ENCODE measurements at places on chromosomes 7 and 10. TPM values are rescaled to one million over a fixed set of nuclear protein-coding genes. Genes with fewer than 3 reads are reported as not detected.

GRCh38 chr10:69612760-69613159, 17.3 kb upstream of the FAM241B start:
- DNase-seq, result no peak

GRCh38 chr10:77926566-77927401, at the start of gene DLG5:
DLG5 (minus strand) TSS chr10:77926755; CDS start chr10:77926520, 235 bp downstream.
- no peak for DNase-seq

PIK3AP1 gene
- polyA plus RNA-seq, result 3.9 TPM

GRCh38 chr10:101986624-101986971, 69.4 kb downstream of the ARMH3 start:
- no peak for DNase-seq

- no peak for DNase-seq
Measured at GRCh38 chr10:56095506-56096225, 265.4 kb downstream of the ZWINT start.

GRCh38 chr10:78307576-78307975, 273.9 kb downstream of the RPS24 start:
- no peak for DNase-seq

UFSP1 gene
- polyA plus RNA-seq, result 2.2 TPM

- DNase-seq, result no peak
Measured at GRCh38 chr10:29353887-29354561, 65.2 kb downstream of the LYZL1 start.

GRCh38 chr7:107446531-107446930, 23.3 kb upstream of the GPR22 start:
- DNase-seq, result no peak

CPSF4 gene
- polyA plus RNA-seq, result 30.8 TPM

- no peak for DNase-seq
Measured at GRCh38 chr7:30556840-30557239, 37.8 kb upstream of the GARS1 start.

- DNase-seq, result no peak
Measured at GRCh38 chr10:52212062-52212461, 102.0 kb upstream of the DKK1 start.

DNA sequence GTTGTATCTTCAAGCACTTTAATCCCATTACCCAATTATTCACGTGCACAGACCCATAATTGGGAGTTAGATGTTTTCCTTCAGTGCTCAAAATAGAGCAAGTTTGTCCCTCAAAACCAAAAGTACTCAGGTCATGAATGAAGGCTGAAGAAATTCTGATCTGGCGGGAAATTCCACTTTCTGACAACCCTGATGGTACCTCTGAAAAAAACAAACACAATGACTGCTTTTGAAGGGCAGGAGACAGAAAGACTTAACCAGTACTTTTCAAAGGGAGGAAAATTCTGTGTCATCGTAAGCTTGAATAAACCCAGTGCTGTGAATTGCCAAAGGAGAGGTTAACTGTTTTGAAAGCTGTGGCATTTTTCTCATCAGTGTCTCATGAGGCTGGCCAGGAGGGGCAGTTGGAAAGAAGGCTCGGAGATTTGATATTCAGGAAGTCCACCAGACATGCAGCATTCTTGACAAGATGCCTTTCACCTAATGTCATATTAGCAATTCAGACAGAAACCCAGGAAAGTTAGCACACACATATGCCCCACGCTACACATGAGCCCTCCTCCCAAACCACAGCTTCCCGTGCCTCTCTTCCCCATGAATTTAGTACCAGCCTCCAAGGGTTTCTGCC, 347.0 kb downstream of the KCNMA1 start:
- no peak for DNase-seq

DNA sequence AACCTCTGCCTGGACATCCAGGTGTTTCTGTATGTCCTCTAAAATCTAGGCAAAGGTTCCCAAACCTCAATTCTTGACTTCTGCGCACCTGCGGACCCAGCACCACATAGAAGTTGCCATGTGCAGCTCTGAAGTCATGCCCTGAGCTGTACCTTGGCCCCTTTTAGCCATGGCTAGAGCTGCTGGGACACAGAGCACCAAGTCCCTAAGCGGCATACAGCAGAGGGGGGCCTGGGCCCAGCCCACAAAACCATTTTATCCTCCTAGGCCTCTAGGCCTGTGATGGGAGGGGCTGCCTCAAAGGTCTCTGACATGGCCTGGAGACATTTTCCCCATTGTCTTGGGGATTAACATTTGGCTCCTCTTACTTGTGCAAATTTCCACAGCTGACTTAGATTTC, 14.6 kb downstream of the TMEM243 start:
- no peak for DNase-seq

- peak; percentile 21 for DNase-seq
Measured at GRCh38 chr10:123451618-123452245, 214.4 kb upstream of the GPR26 start.

GRCh38 chr10:73843261-73843660, 31.1 kb downstream of the CAMK2G start:
- DNase-seq, result no peak

DNA sequence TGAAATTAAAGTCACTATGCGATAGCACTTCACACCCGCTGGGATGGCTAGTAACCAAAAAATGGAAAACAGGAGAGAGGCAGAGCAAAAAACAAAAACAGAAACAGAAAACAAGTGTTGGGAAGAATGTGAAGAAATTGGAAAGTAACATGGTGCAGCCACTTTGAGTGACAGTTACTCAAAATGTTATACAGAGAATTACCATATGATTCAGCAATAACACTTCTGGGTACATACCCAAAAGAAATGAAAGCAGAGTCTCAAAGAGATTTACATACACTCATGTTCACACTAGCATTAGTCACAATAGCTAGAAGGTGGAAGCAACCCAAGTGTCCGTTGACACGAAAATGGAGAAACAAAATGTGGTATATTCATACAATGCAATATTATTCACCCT, 88.6 kb upstream of the KCNIP2 start:
- DNase-seq, result no peak

GRCh38 chr10:43939939-43940820, 291.5 kb upstream of the ZNF32 start:
- DNase-seq, result no peak

DNA sequence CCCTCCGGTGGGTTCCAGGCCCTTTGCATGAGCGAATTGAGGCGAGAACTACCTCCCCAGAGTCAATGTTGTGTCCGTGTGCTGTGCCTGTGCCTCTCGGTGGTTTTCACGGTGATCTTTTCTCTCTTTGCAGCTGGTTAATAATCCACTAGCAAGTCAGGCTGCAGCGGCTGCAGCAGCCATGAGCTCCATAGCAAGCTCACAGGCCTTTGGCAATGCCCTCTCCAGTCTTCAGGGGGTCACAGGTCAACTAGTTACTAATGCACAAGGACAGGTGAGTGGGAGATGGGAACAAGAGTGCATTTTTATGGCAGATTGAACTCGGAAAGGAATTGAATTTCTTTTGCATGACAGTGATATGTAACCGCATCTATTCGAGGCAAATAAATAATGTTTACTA, 159.7 kb upstream of the YAE1 start:
- peak; percentile 59 for DNase-seq

NEUROD6 gene
- 0.06 TPM for polyA plus RNA-seq

UNCX gene
- polyA plus RNA-seq, result 10.7 TPM

- DNase-seq, result no peak
Measured at GRCh38 chr10:104113376-104113956, 8.5 kb upstream of the SFR1 start.

GRCh38 chr10:78742730-78743615, 325.8 kb upstream of the ZMIZ1 start:
- no peak for DNase-seq

EPDR1 gene
- polyA plus RNA-seq, result 18.5 TPM

- no peak for DNase-seq
Measured at GRCh38 chr7:44998153-44998871, 1.7 kb upstream of the CCM2 start.

STEAP2 gene
- polyA plus RNA-seq, result 10.0 TPM

CYP3A5 gene
- 1.5 TPM for polyA plus RNA-seq

DNA sequence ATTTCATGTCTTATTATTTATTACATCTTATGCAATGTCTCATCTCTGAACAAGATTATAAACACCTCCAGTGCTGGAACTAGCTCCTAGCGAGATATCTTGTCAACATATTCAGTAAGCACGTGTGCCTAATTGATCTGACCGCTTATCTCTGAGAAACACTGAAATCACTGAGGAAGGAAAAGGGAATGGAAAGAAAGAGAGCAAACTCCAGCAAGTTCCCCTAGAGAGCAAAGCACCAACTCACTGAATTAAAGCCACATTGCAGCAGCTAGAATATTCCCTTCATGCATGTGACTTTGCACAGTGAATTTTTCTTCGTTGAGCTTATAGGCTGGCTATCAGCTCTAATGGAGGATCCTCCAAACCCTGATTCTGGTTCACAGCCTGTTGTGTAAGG, 177.1 kb upstream of the FRMD4A start:
- no peak for DNase-seq

HOXA7 gene
- polyA plus RNA-seq, result 33.9 TPM

PRSS1 gene
- polyA plus RNA-seq, result not detected

GRCh38 chr7:148264933-148265557, 325.5 kb upstream of the C7orf33 start:
- no peak for DNase-seq

TMEM225B gene
- 2.0 TPM for polyA plus RNA-seq

LIPF gene
- 0.46 TPM for polyA plus RNA-seq

PPP3CB gene
- polyA plus RNA-seq, result 72.0 TPM

WBP1L gene
- 46.4 TPM for polyA plus RNA-seq

GRCh38 chr7:119270045-119270464, 1002.9 kb upstream of the KCND2 start:
- no peak for DNase-seq

DNA sequence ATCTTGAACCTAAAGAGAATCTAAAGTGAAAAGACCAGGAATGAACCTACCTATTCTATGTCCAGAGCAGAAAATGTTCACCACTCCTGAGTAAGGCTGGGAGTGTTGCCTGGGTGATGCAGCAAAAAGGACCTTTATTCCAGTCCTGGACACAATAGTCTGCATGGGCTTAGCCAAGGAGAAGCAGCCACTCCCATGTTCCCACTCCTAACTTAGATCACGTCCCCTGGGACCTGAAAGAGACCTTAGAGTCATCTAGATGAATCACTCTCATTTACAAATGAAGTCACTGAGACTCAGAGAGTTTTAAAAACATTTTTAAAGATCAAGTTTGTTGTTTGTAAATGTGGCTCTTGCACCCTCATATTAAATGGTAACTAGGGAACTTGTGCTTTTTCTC, 763.4 kb downstream of the KCNMA1 start:
- DNase-seq, result no peak

BLNK gene
- polyA plus RNA-seq, result 44.7 TPM

ITIH2 gene
- 0.49 TPM for polyA plus RNA-seq

- peak; percentile 26 for DNase-seq
Measured at GRCh38 chr7:36019980-36020379, 133.1 kb upstream of the EEPD1 start.

- DNase-seq, result no peak
Measured at GRCh38 chr10:116053910-116054309, 219.1 kb downstream of the GFRA1 start.

DNA sequence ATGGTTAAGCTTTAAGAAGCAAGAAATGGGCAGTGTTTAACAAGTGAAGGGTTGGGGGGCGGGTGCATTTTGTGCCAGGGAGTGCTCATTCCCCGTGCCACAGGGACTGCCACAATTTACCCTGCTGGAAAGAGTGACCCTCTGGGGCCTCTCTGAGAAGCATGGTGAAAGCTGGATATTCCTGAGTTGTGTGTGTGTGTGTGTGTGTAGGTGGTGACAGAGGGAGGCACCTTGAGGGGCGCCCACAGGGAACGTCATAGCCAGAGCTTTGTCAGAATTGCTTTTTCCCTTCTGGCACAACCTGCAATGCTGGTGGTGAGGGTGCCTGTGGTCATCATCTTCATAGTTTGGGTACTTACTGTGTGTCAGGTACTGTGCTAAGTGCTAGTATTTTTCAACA, 2.5 kb upstream of the WDR86 start:
- no peak for DNase-seq

Data from left renal cortex interstitium (tissue), 4 donors.